ENCODE measurements at places on chromosomes 16 and 17.

DNA sequence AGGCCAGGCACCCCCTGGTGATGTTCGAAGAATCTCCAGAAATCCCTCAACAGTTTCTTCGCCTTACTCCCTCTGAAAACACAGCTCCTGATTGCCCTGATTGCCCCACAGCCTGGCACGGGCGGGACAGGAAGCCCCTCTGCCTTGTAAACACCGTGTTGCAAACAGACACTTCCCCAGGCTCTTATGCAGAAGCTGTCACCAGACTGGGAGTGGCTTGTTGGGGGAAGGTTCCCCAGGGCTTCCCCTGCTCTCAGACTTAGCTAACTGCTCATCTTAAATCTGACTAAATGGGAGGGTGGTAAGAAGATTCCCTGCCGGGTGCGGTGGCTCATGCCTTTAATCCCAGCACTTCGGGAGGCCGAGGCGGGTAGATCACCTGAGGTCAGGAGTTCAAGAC lies 11.2 kb downstream of the PIK3R5 start:
- H3K27me3 ChIP-seq, result no peaks in the 10 kb centered on the region
- DNase-seq, result peak; percentile 90
- peak overlapping the region; percentile 16 for H3K4me3 ChIP-seq
- peak overlapping the region; percentile 39 for H3K27ac ChIP-seq
- H3K4me1 ChIP-seq, result peaks cover 95% of the 10 kb centered on the region

- no peaks in the 10 kb centered on the region for H3K36me3 ChIP-seq
- no peak overlapping the region for H3K27ac ChIP-seq
- H3K4me1 ChIP-seq, result no peaks in the 10 kb centered on the region
- H3K4me3 ChIP-seq, result no peak overlapping the region
- no peak for DNase-seq
Measured at GRCh38 chr16:68991075-68991474, 114.4 kb upstream of the HAS3 start.

GRCh38 chr16:61937646-61938045 lies 98.6 kb downstream of the CDH8 start:
- H3K4me3 ChIP-seq, result no peak overlapping the region
- no peaks in the 10 kb centered on the region for H3K4me1 ChIP-seq
- no peak for DNase-seq
- H3K27ac ChIP-seq, result no peak overlapping the region

GRCh38 chr17:66549731-66550207 lies 247.4 kb downstream of the PRKCA start:
- H3K27ac ChIP-seq, result no peak overlapping the region
- no peak overlapping the region for H3K4me3 ChIP-seq
- H3K27me3 ChIP-seq, result no peaks in the 10 kb centered on the region
- peaks cover 31% of the 10 kb centered on the region for H3K4me1 ChIP-seq
- no peak for DNase-seq
- no peaks in the 10 kb centered on the region for H3K36me3 ChIP-seq

DNA sequence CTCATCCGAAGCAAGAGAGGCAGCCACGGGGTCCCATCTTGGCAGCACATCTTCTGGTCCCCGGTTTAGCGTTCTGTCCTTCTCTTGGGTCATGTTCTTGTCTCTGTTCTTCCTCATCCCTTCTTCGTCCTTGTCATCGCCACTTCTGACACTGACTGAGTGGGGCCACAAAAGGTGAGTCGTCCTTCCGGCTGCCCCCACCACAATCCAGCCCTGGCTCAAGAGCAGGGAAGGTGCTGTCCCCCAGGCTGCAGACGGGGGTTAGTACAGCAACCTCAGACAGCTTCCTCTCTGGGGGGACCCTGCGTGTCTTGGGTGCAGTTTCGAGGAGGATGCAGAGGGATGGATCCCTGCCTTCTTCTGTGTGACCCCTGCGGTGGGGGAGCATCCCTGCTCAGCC lies 21.8 kb downstream of the NAA60 start:
- no peaks in the 10 kb centered on the region for H3K27me3 ChIP-seq
- H3K4me3 ChIP-seq, result no peak overlapping the region
- H3K4me1 ChIP-seq, result peaks cover 49% of the 10 kb centered on the region
- no peak overlapping the region for H3K27ac ChIP-seq
- H3K36me3 ChIP-seq, result peaks cover 9% of the 10 kb centered on the region

DNA sequence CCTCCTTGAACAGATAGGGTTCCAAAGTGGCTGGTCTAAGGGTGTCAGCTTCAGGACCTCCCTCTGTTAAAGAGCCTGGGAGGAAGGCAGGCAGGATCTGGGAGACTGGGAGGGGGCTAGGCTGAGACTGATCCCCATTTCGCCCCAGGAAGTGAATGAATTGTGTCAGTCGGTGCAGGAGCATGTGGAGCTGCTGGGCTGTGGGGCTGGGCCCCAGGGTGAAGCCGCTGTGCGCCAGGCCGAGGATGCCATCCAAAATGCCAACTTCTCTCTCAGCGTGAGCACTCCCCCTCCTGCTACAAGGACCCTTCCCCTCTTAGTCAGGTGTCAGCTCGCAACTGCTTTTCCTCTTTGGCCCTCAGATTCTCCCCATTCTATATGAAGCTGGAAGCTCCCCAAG lies 6.1 kb downstream of the CARMIL2 start:
- peaks cover 11% of the 10 kb centered on the region for H3K4me1 ChIP-seq
- H3K4me3 ChIP-seq, result no peak overlapping the region
- H3K27me3 ChIP-seq, result no peaks in the 10 kb centered on the region
- no peak overlapping the region for H3K27ac ChIP-seq
- peaks cover 16% of the 10 kb centered on the region for H3K36me3 ChIP-seq

DNA sequence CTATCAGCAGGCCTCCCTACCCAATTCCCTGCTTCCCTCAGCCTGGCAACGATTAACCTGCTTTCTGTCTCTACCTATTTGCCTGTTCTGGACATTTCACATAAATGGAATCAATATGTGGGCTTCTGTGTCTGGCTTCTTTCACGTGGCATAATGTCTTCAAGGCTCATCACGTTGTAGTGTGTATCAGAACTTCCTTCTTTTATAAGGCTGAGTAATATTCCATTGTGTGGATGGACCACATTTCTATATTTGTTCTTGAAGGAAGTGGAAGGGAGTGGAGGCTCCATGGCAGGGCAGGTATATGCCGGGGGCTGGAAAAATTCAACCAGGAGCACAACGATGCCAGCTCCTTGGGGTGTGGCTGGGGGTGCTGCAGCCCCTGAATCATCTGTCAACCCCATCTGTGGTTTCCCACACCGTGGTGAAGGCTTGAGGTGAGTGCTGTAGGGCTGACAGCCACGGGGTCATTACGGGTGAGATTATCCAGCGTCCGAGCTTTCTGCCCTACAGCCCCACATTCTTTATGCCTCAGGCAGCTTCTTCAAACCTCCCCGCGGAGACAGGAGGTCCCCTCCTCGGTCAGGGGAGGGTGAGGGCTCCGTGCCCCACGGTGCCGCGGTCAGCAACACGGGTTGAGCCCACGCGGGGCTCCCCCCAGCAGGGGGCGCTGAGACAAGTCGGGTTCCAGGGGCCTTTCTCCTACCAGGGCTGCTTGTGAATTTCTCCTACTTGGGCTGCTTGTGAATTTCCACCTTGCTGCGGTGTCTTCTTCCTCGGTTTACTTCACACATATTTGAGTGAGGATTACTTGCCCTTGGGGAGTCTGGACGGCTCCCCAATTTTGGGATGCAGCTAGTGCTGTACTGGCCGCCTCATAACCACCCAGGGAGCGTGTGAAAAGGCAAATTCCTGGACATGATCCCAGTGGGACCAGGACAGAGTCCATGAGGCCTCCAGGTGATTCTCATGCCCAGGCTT lies 18.3 kb upstream of the WFIKKN2 start:
- peaks cover 7% of the 10 kb centered on the region for H3K4me1 ChIP-seq
- peak; percentile 43 for DNase-seq
- no peaks in the 10 kb centered on the region for H3K27me3 ChIP-seq
- H3K36me3 ChIP-seq, result no peaks in the 10 kb centered on the region

DNA sequence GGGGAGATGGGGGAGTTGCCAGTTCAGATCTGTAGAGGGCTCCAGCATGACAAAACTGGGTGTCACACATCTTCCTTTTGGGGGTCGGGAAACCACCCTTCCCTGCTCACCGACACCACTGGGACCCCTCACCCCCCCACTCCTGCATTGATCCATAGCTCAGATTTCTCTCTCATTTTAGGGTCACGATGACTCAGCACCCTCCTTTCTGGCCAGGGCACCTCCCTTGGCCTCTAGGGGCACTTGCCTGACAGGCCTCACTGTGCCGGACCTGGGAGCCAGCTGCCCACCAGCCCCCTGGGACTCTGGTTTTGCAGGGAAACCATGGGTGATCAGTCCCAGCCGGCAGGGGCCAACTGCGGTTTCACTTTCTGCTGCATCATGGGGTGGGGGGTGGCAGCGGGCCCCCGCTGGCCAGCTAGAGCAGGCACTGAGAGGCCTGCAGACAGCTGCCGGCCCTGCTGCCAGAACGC lies 239.4 kb downstream of the MRTFB start:
- no peak overlapping the region for H3K4me3 ChIP-seq
- no peak overlapping the region for H3K27ac ChIP-seq
- no peaks in the 10 kb centered on the region for H3K27me3 ChIP-seq
- H3K36me3 ChIP-seq, result no peaks in the 10 kb centered on the region

DNA sequence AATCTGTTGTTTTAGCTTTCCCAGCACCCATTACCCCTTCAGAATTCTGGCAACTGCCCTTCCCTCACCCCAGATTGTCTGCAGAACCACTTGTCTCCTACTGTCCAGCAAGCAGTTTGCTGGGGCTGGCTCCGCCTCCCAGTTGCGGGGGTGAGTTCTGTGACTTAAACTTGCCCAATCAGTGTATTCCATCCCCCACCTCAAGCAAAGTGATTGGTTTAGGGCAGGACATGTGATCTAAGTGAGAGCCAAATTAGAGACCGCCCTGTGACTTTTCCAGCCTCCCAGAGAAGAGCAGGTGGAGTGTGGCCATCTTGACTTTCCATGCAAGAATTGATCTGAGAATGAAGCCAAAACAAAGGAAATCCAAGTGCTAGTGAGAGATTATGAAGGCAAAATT lies 22.7 kb upstream of the SRCIN1 start:
- no peaks in the 10 kb centered on the region for H3K27me3 ChIP-seq
- H3K4me1 ChIP-seq, result no peaks in the 10 kb centered on the region
- H3K36me3 ChIP-seq, result no peaks in the 10 kb centered on the region
- no peak overlapping the region for H3K27ac ChIP-seq
- no peak overlapping the region for H3K4me3 ChIP-seq

GRCh38 chr17:73616120-73616872 lies 27.9 kb downstream of the SDK2 start:
- no peaks in the 10 kb centered on the region for H3K4me1 ChIP-seq
- no peak for DNase-seq
- no peak overlapping the region for H3K27ac ChIP-seq
- no peaks in the 10 kb centered on the region for H3K27me3 ChIP-seq
- H3K36me3 ChIP-seq, result no peaks in the 10 kb centered on the region

GRCh38 chr17:36683387-36683786 lies 82.0 kb downstream of the MRM1 start:
- H3K4me1 ChIP-seq, result no peaks in the 10 kb centered on the region
- H3K27ac ChIP-seq, result no peak overlapping the region
- no peak for DNase-seq

GRCh38 chr16:49806446-49806845 lies 49.5 kb downstream of the ZNF423 start:
- H3K27ac ChIP-seq, result no peak overlapping the region
- H3K4me1 ChIP-seq, result no peaks in the 10 kb centered on the region
- DNase-seq, result no peak
- H3K4me3 ChIP-seq, result no peak overlapping the region
- H3K27me3 ChIP-seq, result no peaks in the 10 kb centered on the region
- no peaks in the 10 kb centered on the region for H3K36me3 ChIP-seq

DNA sequence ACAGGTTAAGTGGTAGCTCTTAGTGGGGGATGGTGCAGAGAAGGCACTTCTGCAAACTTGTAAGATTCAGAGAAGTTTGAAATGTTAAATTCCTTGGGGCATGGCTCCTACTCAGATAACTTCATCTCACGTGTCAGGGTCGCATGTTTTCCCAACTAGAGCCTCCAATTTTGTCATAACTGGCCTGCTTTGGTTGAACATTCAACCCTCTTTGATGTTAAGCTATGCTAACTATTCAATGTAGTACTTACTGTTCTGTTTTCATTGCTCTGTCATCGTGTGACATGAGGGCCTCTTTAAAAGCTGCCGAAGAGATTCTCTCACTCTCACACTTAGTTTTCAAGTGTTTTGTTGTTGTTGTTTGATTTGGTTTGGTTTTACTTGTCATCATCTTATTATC lies 280.8 kb downstream of the CDH11 start:
- no peak overlapping the region for H3K27ac ChIP-seq
- no peaks in the 10 kb centered on the region for H3K27me3 ChIP-seq
- H3K4me3 ChIP-seq, result no peak overlapping the region
- no peaks in the 10 kb centered on the region for H3K4me1 ChIP-seq

GRCh38 chr17:48153691-48154358 lies 46.3 kb downstream of the SNX11 start:
- no peak for DNase-seq
- no peaks in the 10 kb centered on the region for H3K4me1 ChIP-seq
- no peak overlapping the region for H3K27ac ChIP-seq
- H3K36me3 ChIP-seq, result peaks cover 38% of the 10 kb centered on the region
- no peaks in the 10 kb centered on the region for H3K27me3 ChIP-seq

- H3K4me1 ChIP-seq, result peaks cover 4% of the 10 kb centered on the region
- H3K36me3 ChIP-seq, result no peaks in the 10 kb centered on the region
- no peak for DNase-seq
- H3K4me3 ChIP-seq, result no peak overlapping the region
- no peak overlapping the region for H3K27ac ChIP-seq
Measured at GRCh38 chr17:82350182-82351030, 8.6 kb upstream of the TEX19 start.

DNA sequence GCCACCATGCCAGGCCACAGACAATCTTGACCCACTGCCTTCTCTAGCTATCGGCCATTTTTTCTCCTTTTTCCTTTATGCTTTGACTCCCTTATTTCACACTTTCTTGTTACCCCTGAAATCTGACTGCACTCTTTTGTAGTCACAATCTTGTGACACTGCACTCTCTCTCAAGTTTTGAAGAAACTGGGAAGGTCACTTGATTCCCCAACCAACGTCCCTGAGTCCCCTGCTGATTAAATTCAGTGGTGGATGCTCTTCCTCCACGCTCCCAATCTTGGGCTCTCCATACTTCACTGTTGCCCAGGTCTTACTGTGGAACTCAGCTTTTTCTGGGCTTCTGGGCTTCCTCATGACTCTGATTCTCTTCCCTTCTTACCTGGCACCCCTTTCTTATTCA lies 33.9 kb downstream of the PECAM1 start:
- DNase-seq, result no peak
- no peaks in the 10 kb centered on the region for H3K27me3 ChIP-seq
- H3K4me3 ChIP-seq, result no peak overlapping the region
- H3K27ac ChIP-seq, result no peak overlapping the region
- peaks cover 13% of the 10 kb centered on the region for H3K36me3 ChIP-seq
- no peaks in the 10 kb centered on the region for H3K4me1 ChIP-seq
